CMK (cell line): ENCODE measurements at places on chromosomes 6 and 20.

GRCh38 chr6:162671580-162672165 is 55.9 kb downstream of the PRKN start:
- no peak for DNase-seq

DNA sequence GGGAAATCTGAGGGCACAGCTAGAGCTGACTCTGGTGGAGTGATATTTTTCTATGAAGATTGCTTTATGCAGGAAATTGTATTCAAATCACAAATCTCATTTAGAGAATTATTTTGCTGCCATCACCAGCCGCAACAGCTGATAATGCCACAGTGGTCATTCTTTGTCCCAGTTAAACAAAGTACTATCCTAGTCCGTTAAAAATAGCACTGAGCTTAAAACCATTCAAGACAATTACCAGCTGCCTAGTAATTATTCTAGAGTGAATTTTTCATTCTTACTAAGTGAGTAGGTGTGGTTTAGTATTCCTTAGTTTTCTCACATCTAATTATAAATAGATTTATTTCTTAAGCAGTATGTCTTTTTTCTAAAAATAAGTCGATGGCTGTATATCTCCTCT is 190.5 kb downstream of the SLC35F1 start:
- no peak for DNase-seq

DNA sequence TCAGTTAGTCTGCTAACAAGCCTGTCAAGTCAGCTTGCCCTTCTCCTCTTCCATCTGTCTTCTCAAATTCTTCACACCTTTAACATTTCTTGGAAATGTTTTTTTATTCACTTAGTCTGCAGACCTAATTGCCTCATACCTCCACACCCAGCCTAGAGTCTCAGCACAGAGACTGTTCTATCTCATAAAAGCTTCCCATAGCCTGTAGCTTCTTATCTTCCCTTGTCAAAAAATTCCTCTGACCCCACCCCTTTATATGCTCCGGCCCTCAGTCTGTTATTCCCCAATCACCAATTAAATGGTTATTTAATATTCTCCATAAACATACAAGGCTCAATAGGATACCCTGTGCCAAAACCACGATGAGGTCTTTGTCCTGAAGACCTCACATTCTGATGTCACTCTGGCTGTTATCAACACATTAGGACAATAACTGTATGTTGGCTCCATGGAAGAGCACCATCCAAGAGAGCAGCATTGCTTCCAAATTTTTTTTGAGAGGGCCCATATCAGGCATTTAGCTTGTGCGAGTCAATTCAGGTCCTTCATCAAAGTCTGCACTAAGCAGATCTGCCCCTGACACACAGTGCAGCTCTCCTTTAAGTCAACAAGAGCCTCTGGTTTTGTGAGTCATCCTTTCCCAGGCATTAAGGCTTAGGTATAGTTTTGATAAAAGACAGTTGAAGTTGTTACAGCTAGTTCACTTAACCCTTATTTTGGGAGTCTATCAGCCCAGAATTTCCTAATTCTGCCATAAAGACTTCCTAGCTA is 83.2 kb upstream of the TBX18 start:
- DNase-seq = no peak

GRCh38 chr6:161903584-161904212 is 629.8 kb upstream of the AGPAT4 start:
- DNase-seq = no peak

GRCh38 chr6:134684423-134684795 is 265.5 kb downstream of the ALDH8A1 start:
- no peak for DNase-seq

GRCh38 chr6:38944655-38945279 is 103.8 kb upstream of the GLP1R start:
- no peak for DNase-seq

DNA sequence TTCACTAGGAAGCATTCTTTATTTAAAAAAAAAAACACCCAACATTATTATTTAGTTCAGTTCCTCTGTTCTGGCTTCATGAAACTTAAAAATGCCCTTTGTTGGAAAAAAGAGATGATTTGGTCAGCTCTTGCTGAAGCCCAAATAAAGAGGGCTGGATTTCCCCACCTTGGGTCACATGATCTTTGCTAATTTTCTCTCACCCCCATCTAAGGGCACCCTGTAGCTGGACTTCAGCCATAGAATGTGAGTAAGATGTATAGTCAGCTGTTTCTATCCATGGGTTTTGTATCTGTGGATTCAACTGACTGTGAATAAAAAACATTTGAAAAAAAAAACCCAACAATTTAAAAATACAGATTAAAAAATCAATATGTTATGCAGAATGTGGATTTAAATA is 213.9 kb upstream of the SULF2 start:
- no peak for DNase-seq

DNA sequence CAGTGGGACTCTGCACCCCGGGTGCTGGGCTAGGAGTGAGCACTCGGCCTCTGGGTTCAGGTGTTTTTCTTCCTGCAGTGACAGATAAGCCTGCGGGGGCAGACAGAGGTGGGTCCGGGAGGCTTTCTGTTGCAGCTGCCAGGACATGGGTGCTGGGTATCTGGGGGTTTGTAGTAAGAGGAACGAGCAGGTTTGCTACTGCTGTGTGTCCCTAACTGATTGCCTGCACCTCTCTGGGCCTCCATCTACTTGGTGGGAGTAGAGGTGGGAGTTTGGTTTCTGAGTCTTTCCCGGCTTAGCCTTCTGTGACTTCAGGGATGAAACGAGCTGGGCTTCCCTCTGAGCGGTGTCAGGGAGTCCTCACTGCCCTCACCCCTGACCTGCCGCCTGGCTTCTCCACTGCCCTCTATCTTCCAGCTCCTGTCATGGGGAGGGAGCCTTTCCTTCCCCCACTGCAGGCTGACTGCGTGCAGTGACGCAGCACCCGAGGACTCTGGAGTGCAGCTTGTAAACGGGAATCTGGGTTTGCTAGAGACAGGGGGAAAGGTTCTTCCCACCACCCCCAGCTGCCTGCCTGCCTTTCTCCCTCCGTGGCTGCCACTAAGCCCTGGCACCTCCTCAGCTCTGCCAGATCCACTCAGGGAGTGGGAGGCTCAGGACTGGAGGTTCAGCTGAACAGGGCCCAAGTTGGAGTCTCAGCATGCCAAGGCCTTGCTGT is 6.7 kb downstream of the DLGAP4 start:
- DNase-seq = no peak

DNA sequence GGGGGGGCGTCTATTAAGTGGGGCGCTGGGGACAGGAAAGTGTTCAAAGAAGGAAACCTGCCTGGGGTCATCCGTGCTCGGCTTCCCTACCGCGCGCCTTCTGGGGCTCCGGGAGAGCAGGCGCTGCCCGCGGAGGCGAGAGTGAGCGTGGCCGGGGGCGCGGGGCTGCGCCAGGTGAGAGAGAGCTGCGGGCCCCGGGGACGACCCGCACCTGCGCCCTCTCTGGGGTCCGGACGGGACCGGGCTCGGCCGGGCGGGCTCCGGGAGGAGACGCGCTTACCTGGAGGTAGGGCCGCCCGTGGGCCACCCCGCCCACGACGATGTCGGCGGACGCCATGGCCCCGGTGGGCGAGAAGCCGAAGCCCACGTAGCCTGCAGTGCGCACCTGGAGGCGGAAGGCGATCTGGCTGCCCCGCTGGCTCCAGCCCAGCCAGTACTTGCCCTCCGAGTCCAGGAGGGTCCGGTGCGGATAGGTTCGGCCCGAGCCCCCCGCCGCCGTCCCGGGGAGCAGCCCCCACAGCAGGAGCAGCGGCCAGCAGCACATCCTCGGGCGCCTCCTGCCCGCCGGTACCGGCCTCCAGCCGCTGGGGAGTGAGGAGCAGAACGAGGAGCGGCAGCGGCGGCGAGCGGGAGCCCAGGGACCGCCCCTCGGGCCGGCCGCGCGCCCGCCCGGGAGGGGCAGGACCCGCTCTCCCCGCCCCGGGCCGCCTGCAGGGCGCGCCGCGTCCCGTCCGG is at the start of gene MOXD1:
TSS of gene MOXD1 (minus strand) at position 593 of the 735 bp plus-strand sequence. CDS start at position 544, 49 bp downstream.
- DNase-seq = no peak

- no peak for DNase-seq
Observed at GRCh38 chr6:118319894-118320649, 228.0 kb upstream of the PLN start.

DNA sequence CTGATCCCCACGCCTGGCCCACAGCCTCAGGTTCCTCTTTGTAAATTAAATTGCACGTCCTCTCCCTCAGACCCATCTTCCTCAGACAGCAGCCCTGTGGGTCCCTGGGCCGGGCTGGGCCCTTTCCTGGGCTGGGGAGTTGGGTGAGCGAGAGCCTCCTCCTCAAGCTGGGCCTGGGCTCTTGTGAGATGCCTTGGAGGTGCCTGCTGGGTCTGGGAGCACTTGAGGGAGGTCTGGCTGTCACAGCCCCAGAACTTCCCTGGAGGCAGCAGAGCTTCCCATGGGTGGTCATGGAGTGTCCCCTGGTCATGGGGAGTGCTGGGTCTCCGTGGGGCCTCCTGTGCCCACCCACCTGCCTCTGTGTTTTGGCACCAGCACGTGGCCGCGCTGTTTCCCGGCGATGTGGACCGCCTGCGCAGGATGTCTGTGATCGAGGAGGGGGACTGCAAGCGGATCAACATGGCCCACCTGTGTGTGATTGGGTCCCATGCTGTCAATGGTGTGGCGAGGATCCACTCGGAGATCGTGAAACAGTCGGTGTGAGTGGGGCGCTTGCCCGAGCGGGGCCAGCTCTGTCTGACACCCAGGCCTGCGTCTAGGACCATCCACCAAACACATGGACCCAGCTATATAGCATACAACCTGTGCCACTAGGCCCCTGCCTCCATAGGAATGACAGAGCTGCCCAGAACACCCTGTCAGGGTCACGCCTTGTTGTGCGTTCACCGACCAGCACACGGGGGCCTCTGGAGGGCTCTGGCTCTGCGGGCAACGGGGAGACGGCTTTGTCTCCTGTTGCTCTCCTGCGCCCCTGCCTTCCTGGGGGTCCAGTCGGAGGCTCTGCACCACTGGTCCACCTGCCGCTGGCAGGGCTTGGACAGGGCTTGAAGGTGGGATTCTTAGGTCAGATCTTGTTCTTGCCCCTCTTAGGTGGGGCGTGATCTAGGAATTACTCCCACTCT is 33.0 kb downstream of the PYGB start:
- no peak for DNase-seq

DNA sequence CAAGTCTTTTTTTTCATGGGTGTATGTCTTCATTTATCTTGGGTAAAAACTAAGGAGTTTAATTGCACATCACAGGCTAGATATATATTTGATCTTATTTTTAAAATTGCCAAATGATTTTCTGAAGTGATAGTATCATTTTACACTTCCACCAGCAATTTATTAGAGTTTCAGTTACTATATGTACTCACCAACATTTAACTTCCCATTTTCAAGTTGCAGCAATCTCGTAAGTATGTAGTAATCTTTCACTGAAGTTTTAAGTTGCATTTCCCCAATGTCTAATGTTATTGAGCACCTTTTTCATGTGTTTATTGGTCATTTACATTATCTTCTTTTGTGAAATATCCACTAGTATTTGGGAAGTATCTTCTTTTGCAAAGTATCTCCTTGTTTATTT is 277.4 kb upstream of the CNR1 start:
- no peak for DNase-seq

DNA sequence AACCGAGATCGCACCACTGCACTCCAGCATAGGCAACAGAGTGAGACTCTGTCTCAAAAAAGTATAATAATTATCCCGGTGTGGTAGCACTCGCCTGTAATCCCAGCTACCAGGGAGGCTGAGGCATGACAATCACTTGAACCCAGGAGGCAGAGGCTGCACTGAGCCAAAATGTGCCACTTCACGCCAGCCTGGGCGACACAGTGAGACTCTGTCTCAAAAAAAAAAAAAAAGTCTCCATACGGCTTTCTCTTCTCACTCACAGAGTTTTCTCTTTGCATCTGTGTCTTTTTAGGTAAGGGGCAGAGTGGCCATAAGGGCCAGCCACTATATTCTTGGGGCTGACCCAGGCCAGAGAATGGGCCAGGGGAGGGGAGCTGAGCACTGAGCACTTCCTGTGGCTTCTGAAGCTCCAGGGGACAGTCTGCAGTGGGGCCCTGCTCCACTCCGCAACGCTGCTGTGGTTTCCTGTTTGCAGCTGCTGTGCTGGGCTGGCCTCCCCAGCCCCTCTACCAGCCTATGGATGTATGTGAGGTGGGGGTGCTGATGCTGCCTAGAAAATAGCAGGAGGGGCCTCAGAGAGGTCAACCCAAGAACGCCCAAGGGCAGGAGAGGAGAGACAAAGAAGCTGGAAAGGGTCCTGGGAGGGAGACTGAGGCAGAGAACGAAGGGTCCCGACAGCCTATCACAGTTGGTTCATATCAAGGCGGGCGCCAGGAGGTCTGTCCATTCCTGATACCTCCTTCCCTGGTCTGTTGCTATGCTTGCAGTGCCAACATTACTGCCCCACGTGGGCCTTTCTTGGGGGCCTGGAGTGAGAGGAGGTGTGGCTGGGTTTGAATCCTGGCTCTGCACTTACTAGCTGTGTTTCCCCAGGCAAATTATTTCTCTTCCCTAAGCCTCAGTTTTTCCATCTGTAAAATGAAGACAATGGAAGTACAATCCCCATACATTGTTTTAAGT is 16.0 kb downstream of the SLA2 start:
- DNase-seq = no peak

- DNase-seq = no peak
Observed at GRCh38 chr6:87941556-87942358, 105.9 kb upstream of the SPACA1 start.

GRCh38 chr6:42217157-42217518 is 523 bp downstream of the MRPS10 start:
- no peak for DNase-seq

DNA sequence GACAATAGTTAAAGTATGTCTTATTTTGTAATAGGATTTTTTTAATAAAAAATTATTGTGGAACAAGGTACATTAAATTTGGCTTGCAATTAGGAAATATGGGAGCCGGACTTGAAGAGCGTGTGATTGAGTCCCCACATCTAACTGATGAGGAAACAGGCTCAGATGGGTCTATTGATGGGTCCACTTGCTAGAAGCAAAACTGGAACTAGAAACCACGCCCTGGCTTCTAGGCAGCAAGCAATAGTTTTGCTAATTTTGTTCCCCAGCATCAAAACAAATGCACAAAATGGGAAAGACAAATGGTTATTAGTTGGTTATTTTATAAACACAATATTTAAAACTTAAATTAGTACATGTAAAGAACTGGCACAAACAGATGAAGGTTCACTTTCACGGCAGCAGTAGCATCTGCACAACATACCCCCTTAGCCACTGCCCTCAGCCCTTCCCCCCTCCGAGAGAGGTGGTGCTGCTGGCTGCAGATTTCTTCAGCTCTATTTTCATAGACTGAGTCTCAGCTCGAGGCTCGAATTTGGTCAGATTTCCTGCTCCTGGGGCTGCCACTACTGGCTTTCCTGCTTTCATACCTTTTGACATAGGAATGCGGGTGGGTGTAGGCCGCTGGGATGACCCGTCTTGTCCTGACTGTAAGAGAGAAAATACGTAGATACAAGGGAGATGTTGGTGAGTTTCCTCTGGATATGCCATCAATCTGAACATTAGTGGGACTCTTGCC is 23.8 kb upstream of the TMEM30A start:
- no peak for DNase-seq

DNA sequence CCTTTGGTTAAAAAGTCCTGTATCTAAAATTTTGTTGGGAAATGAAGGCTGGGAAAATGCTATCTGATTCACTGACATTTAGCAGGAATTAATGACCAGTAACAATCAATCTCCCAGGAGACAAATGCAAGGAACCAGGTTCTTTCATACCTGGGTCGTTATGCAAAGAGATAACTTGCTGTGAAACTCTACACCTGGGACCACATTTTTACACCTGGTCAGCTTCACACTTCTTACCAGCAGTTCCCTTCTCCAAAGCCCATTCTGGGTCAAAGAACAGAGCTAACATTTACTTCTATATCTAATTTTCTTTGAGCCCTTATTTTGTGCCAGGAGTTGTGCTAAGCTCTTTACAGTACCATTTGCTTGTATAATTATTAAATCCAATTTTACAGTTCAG is 27.4 kb upstream of the STXBP5 start:
- DNase-seq = no peak
